ENCODE measurements at places on chromosomes 2 and 18.

- DNase-seq: no peak
Observed at GRCh38 chr2:118865106-118865505, 17.7 kb upstream of the EN1 start.

GRCh38 chr2:96091141-96091710, 25.1 kb downstream of the ADRA2B start:
- DNase-seq: no peak

DNA sequence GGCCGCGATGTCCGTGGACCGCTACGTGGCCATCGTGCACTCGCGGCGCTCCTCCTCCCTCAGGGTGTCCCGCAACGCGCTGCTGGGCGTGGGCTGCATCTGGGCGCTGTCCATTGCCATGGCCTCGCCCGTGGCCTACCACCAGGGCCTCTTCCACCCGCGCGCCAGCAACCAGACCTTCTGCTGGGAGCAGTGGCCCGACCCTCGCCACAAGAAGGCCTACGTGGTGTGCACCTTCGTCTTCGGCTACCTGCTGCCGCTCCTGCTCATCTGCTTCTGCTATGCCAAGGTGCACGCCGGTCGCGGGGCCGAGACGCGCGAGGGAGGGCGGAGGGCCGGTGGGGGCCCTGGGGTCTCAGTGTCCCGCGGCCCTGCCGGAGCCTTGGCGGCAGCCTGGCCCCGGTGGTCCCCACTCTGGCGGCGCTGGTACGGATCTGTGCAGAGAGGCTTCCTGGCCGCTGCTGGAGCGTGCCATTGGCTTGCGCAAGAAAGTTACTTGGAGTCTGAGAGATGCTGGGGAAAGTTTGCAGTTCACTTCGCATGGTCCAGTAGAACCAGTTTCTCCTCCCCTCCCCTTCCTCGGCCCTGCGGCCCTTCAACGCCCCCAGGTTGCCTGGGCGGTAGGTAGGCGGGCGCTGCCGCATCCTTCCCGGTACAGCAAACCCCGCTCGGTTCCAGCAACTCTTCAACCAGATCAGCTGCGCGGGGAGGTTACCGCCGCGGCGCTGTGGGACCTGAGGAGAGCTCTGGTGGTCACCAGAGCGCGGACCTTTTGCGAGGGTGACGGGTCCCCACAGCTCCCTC, 1.5 kb downstream of the GALR1 start:
- DNase-seq: no peak

GRCh38 chr2:151472966-151473365, 63.3 kb downstream of the RIF1 start:
- DNase-seq: no peak

GRCh38 chr2:27314709-27315108, 6.5 kb upstream of the UCN start:
- no peak for DNase-seq

DNA sequence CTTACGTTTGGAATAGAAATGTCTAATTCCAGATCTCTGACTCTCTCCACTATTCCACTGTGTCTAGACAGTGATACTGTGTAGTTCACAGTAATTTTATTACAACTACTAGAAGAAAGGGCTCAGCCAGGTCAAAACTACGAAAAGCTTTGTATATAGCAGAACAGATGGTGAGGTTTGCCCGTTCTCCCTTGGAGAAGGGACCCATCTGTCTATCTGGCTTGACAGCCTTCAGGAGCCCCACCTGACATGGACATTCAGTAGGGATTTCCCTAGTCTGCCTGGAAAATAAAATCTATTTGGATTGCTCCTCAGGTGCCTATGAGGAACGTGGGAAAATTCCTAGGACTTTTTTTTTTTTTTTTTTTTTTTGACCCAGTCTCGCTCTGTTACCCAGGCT, 435.4 kb downstream of the NRXN1 start:
- DNase-seq: no peak

GRCh38 chr18:66872277-66872676, 268.4 kb upstream of the CDH19 start:
- DNase-seq: no peak

GRCh38 chr18:25898965-25899364, 191.4 kb downstream of the SS18 start:
- DNase-seq: no peak

GRCh38 chr2:47488870-47489584, 86.1 kb downstream of the MSH2 start:
- no peak for DNase-seq

GRCh38 chr2:56806924-56807323, 623.1 kb downstream of the CCDC85A start:
- DNase-seq: no peak

DNA sequence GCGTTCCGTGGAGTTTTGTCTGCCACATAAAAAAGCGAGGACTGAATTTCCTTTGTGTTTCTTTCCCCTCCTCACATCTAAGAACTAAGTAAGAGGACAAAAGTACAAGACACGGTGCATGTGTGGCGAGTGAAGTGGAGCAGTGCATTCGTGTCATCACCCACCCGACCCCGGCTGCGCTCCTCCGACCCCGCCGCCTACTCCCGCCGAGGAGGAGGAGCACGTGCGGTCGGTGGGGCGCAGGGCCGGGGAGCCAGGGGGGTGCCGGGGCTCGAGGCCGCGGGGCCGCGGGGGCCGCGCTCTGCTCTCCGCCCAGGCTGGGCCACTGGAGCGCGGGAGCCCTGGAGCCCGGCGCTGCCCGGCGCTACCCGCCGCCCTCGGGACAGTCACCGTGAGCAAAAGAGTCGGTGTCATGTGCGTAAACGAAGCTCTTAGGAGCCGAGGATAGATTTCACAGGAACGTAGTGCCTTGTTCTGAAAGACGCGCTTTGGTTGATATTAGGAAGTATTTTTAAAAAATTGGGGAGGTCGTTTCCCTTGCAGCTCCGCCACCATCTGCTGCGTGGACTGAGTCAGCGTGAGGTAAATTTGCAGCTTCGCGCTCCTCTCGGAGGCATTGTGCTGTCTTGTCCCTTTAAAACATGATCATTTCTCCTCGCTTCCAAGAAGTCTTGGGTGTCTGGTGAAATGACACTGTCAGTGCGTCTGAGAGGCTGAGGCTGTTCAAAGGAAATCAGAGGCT, 11.0 kb downstream of the TBR1 start:
- no peak for DNase-seq

- DNase-seq: no peak
Observed at GRCh38 chr2:185219981-185220380, 518.6 kb upstream of the FSIP2 start.

- no peak for DNase-seq
Observed at GRCh38 chr2:227295806-227296205, 29.2 kb upstream of the MFF start.

DNA sequence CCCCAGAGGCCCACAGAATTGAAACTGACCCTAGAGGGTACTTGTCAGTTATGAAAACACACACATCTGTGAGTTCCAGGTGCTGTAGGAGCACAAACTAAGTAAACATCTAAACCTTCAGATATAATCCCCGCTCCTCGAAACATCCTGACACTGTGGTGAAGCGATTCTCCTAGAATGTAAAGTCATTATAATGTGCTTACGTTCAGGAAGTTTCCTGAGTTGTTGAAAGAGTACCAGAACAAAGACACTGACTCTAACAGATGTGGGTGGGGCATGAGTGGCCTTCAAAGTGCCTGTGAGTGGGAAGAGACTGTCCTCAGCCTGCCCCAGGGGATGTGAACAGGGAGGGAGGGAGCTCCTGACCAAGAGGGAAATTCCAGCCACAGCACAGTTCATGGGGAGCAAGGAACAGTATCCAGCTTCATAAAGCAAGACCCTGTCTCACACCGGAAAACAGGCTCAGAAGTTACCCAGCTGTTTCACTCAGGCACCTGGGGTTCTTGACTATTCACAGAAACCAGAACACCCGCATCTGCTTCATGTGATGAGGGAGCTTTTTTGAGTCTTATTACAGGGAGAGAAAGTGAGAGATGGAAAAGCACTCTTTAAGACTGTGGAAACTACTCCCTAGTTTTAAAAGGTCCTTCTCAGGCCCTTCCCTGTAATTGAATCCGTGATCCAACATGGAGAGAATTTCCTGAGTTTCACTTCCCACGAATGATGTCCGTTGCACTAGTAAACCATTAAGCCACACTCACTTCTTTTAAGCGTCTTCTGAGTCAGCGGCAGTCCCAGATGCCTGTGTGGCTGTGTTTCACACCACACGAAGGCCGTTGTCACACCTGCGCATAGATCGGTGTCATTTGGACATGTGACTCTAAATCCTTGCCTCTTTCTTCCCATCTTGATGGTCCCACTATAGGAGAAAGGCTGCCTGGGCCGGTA, 88.6 kb upstream of the EML6 start:
- DNase-seq: no peak

- no peak for DNase-seq
Observed at GRCh38 chr18:77111951-77112746, 20.4 kb downstream of the MBP start.

DNA sequence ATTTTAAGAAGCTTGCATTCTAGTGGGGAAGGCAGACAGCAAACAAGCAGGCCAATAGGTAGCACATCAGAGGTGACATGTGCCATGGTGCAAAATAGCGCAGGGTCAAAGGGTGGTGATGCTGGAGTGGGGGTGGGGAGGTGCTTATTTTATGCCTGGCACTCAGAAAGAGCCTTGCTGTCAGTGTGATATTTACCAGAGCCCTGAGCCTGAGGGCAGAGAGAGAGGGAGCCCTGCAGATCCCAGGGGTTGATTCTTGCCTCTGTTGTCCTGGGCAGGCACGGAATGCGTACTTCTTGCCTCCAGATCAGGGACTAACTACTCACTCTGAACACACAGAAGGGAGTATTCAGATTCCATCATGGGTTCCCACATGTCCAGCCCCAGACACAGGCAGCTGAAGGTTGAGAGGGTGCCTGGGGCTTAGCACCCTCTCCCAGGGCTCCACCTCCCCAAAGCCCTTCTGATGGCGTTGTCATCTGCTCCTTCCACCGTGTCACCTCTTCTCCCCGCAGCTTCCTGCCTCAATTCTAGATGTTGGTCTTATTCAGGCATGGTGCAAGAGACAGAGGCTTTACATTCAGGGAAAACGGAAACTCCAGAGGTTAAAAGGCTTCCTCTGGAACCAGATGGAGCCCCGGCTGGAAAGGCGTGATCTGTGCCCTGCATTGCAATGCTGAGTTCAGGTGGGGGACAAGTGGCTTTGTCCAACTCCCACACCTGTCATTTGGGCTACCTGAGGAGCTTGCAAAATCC, 252.3 kb downstream of the HAUS1 start:
- no peak for DNase-seq

Measured in stimulated activated CD4-positive, alpha-beta T cell treated with anti-CD3 and anti-CD28 coated beads, Interleukin-15, amount 100 ng/mL, for 1 hour (primary cell).